ENCODE measurements at places on chromosomes 4 and X.

DNA sequence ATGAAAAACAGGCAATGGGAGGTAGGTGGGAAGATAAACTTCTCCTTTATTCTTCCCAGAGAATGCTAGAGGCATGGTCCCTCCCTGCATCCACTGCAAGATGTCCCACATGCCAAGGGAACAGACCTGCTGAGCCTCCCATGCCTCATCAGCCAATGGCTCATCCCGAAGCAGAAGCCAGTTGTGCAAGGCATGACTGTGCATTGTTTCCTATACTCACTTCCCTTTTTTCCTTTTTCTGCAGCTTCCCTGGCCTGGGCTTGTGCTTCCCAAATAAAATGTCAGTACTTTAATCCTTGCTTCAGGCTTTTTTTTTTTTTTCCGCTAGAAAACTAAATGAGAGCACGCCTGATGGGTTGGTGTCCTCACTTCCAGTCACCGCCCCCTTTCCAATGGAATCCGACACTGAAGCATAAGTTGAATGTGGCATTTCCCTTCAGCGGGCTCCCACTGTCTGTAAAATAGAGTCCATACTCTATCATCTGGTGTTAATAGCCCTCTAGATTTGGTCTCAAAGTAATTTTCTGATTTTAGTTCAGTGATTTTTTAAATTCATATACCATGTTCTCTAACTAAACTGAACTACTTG, 239.0 kb upstream of the JADE1 start:
- DNase-seq: no peak

DNA sequence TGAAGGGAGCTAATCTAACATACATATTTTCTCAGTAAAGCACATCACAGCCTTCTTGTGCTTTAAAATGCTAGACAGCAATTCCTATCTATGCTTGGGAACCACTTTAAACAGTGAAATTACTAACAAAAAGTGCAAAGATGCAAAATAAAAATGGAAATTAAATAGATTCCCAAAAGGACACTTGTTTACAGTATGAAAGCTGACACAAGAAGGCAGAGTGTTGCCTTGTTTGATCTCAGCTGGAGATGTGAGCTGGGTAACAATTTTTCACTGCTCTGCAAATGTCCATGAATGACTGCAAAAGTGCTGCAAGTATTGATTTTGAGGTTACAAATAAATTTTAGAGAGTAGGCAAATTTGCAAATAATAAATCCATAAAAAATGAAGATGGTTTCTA, 22.3 kb downstream of the GRIA2 start:
- no peak for DNase-seq

GRCh38 chrX:2262668-2263055, 238.1 kb downstream of the DHRSX start:
- no peak for DNase-seq

DNA sequence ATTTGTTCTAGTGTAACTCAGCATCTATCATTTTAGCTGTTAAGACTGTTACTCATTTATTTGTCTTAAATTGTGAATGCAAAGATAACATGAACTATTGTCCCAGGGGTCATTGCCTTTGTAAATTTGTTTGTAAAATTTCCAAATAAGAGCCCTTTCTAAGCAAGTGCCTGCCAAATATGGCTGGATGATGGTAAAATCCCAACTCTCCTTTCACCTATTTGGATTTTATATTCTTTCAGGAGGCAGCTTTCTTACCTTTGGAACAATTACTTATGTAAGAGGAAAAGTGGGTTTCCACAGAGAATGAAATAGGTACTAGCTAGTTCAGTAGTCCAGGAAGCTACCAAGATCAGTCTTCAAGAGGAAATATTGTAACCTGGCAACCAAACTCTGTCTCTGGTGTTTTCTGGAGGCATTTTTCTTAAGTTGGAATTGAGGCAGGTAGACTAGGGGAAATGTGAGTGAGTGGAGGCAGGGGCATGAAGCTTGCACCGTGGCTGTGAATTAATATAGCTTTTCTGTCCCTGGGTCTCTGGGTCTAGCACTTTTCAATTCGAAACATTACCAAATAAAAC, 363.0 kb upstream of the ZCCHC13 start:
- no peak for DNase-seq

DNA sequence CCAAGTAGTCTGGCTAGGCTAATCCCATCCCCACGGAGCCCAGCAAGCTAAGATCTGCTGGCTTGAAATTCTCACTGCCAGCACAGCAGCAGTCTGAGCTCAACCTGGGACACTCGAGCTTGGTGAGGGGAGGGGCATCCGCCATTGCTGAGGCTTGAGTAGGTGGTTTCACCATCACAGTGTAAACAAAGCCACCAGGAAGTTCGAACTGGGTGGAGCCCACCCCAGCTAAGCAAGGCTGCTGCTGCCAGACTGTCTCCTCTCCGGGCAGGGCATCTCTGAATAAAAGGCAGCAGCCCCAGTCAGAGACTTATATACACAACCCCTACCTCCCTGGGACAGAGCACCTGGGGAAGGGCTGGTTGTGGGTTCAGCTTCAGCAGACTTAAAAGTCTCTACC, 639.6 kb downstream of the IQCM start:
- DNase-seq: no peak

GRCh38 chrX:6432226-6432625, 102.7 kb downstream of the VCX3A start:
- no peak for DNase-seq

- no peak for DNase-seq
Measured at GRCh38 chr4:81512001-81512756, 40.5 kb upstream of the RASGEF1B start.

- no peak for DNase-seq
Measured at GRCh38 chr4:84920617-84921016, 45.9 kb downstream of the WDFY3 start.

- DNase-seq: peak; percentile 20
Measured at GRCh38 chr4:79576429-79576753, 168.4 kb upstream of the GK2 start.

DNA sequence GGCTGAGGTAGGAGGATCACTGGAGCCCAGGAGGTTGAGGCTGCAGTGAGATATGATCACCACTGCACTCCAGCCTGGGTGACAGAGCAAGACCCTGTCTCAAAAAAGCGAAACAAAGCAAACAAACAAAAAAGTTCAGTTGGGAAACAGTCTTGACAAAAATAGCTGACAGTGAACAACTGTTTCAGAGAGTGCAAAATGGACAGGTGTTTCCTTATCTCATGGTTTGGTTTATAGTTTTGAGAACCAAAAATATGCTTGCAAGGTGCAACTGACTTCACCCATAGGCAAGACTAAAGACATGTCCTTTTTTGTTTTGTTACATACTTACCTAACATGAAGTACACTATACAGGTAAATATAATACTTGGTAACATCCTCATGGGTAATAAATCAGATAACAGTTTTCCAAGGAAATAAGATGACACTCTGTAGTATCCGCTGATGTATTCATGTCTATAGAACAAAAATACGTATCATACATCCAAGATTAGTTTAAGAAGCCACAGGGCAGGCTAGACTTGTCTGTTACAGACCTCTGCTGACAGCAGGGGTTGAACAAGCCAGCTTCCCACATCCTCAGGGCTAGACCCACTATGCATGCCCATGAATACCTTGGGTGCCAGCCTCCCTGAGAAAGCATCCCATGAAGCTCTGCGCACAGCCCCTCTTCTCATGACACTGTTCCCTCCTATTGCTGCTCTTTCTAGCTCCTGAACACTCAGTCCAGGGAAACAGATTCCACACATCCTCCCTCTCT, 59.3 kb downstream of the ABCG2 start:
- no peak for DNase-seq

GRCh38 chr4:169823685-169824084, 65.9 kb upstream of the HPF1 start:
- DNase-seq: no peak
